ENCODE measurements at places on chromosomes 12 and 14.

DNA sequence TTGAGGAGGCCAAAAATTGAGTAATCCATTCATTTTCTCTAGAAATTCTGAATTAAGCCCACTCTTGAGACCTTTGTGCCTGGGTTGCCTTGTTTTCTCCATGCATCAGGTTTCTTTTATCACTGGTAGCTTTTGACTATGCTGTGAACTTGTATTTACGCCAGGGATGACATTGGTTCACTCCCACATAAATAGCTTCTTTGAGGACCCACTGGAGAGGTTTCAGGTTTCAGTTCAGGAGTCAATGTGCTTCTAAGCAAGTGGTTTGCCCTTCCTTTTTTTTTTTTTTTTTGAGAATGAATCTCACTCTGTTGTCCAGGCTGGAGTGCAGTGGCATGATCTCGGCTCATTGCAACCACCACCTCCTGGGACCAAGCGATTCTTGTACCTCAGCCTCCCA, 10.2 kb upstream of the SLC17A8 start:
- DNase-seq: no peak

- DNase-seq: peak; percentile 61
Observed at GRCh38 chr12:12899530-12900380, 8.4 kb downstream of the GPRC5A start.

DNA sequence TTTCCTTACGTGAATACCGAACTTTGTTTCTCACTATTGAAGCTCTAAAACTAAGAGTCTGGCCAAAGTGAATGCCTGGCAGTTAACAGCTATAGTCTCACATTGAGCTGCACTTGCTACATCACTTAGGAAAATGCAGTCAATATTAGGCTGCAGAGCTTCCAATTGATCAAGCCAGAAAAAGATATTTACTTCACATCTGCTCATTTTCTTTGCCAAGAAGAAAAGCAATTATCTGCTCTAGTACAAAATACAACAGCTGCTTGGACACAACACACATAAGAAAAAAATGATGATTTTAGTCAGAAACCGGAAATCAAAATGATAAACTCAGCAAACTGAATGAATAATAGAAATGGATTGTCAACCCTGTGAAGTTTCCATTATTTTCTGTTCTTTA, 45.4 kb downstream of the TMTC1 start:
- no peak for DNase-seq

- no peak for DNase-seq
Observed at GRCh38 chr12:116636608-116637519, 77.7 kb downstream of the MAP1LC3B2 start.

DNA sequence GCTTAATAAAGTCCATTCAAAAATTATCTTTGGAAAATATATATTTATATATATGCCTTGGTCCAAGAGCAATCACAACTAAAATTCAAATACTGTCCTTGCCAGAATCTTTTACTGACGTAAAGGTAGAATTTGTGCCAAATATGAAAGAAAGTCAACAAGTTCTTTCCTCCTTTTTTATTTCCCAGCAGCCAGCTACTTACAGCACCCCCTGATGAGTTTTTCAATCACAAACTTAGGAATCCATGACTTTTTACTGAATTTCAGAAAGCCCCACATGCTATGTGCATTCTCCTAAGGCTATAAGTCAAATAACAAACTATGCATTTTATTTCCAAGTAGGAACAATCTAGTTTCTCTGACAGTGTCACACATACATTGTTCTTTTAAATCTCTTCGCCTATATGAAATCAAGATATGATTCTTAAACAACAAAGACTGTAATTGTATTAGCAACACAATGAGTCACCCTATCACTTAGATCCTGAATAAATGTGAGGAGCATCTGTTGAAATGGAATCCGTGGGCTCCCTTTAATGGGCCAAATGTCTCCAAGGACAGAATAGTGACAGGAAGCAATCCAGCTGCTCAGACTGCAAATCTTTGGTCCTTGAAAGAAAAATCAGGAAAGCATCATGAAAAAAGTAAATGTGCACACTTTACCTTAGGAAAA, 271.4 kb downstream of the DUSP6 start:
- DNase-seq: no peak

- DNase-seq: no peak
Observed at GRCh38 chr14:33985242-33985641, 34.4 kb upstream of the EGLN3 start.

GRCh38 chr12:67522222-67522621, 126.3 kb upstream of the DYRK2 start:
- no peak for DNase-seq

- no peak for DNase-seq
Observed at GRCh38 chr14:71680736-71681387, 251.4 kb upstream of the RGS6 start.
